ENCODE measurements at places on chromosomes 5 and 9.
A peak's percentile ranks its signal among the peaks of the same experiment; 100 is the strongest.

DNA sequence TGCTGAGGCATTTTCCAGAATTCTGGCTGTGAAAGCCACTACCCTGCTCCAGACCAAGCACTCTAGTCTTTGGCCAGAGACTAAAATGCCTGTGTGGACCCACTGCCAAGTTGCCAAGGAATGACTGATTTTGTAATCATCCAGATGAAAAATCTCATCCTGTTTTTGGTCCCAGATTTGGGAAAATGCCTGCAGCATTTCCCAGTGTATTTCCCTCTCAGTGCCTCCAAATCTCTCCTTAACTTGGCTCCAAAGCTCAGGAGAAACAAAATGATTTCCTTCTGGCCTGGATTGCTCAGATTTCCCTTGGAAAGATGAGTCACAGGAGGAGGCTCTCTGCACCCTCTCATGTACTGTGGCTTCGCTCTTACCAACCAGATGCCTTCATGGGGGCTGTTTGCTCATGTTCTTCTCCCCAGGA, 335.2 kb upstream of the TARS1 start:
- no peak for DNase-seq

DNA sequence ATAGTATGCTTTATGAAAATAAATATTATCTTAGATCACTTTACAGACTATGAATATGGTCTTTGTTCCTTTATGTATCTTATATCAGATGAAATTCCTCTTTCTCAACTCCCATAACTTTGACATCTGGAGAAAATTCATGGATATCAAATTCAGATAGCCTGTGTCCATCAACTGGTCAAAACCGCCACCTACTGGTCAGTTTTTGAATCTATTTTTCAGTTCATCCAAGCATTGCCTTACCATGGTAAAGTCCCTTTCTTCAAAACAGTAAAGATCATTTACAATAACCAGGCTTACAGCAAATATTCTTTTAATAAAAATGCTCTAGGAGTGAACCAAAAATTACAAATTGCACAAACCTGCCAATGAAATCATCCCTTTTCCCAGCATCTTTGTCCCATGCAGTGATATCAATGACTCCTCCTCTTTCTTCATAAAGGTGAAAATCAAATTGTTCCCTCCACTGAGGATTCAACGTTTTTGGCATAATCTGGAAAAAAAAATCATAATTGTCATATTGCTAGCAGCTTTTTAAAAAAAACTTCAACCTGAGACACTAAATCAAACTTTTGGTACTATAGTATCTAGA, 290.5 kb downstream of the SLF1 start:
- peak; percentile 11 for DNase-seq

DNA sequence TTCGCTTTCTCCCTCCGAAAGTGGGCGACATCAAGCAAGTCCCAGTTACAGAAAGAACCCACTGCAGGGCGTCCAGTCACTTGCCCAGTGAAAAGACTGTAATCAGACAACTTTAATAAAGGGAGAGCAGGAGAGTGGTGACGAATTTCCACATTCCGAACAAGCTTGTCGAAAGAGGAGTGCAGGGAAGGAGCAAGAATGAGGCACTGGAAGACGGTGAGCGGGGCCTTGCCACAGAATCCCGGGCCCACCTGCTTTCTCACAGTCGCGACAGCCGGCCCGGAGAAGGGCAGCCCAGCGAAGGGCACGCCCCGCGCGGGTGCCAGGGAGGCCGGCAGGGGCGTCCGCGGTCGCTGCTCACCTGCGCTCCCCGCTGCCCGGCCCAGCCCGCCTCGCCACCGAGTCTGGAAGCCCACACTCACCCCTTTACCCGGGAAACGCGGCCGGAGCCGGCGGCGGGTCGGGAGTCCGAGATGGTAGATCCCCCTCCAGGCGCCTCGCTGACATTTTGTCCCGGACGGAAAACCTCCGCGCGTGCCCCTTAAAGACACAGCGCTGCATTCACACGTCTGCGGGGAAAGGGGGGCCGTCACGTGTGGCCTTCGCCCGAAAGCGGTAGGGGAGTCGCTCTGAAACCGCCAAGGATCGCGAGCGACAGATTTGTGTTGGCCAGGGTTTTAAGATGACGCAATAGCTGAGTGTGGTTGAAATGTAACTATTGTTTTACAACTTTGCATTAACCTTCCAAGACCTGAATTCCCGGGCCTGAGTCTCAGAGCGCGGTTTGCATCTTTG, at the start of gene ZBED3:
TSS of gene ZBED3 (minus strand) at position 597 of the 795 bp plus-strand sequence. CDS start 9,407 bp downstream, outside the sequence.
- peak; percentile 79 for DNase-seq

DNA sequence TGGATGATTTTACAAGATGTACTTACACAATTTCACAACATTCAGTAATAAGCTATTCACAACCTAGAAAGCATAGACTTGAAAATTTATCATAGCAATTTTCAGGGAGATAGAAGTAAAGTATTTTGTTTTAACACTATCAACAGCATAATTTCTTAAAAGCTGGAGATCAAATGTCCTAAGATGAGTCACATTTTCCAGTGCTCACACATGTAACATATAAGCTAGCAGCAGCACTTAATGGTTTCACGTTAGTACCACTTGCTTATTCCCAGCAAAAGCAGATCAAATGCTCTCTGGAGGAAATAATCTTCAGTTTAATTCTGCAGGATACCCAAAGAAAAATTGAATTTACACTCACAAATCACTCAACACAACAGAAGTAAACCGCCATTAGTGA, 6.5 kb downstream of the OR13C8 start:
- DNase-seq: peak; percentile 15

- peak; percentile 97 for DNase-seq
Observed at GRCh38 chr5:72451741-72452505, 55.3 kb downstream of the ZNF366 start.

- DNase-seq: peak; percentile 1
Observed at GRCh38 chr5:26121338-26121737, 917.0 kb downstream of the CDH9 start.

GRCh38 chr5:142634216-142635011, 51.5 kb downstream of the FGF1 start:
- no peak for DNase-seq

- DNase-seq: no peak
Observed at GRCh38 chr9:120326049-120326693, 253.8 kb downstream of the CDK5RAP2 start.

Measured in muscle of back (tissue), 13 donors.